ENCODE measurements at places on chromosomes 2 and 18.

- DNase-seq, result no peak
Observed at GRCh38 chr2:231545105-231545902, 15.1 kb upstream of the NMUR1 start.

DNA sequence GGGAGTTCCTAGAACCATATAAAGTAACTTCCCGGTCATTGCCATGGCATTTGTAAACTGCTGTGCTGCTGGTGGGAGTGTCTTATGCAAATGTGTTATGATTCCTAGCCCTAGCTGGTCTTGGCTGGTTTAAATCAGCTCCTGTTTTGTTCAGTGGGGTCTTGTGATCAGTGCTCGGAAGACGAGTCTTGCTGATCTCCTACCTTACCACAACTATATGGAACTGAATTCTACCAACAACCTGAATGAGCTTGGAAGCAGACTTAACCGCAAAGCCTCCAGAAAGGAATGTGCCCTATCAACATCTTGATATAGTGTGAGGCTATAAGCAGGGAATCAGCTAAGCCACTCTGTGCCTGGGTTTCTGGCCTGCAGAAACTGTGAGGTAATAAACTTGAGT is 33.5 kb downstream of the POLE4 start:
- no peak for DNase-seq

DNA sequence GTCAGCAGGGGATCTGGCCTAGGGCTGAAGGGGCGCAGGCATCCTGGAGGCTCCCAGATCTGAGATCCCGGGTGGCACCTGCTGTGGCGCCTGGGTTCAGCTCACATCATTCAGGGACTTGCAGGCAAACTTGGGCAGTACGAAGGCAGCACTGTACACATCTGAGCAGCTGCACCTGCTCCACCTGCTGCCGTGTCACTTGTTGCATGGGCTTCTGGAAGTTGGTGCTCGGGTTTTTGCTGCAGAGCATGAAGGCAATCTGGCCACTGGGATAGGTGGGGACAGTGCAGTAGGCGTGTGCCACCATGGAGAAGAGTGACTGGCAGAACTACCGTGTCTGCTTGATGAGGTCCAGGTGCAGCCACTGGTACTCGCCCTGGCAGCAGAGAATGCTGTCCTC is 48.6 kb downstream of the UGGT1 start:
- DNase-seq, result no peak

GRCh38 chr2:112772322-112772721 is 7.9 kb upstream of the CKAP2L start:
- DNase-seq, result no peak

GRCh38 chr2:153497938-153498629 is 19.5 kb upstream of the RPRM start:
- no peak for DNase-seq

GRCh38 chr2:203359450-203359849 is 31.3 kb downstream of the ABI2 start:
- no peak for DNase-seq

DNA sequence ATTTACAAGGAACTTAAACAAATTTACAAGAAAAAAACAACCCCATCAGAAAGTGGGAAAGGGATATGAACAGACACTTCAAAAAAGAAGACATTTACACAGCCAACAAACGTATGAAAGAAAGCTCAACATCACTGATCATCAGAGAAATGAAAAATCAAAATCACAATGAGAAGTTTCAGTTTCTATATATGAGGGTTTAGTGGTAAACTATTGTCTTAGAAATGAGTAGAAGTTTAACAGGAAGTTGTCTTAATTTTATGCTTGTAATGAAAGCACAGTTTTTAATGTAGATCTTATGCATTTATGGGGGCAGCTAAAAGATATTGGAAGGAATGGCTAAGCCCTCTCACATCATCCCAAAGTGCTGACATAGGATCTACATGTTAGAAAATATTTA is 325.4 kb downstream of the ERBB4 start:
- no peak for DNase-seq

- DNase-seq, result no peak
Observed at GRCh38 chr2:45289997-45290709, 280.9 kb upstream of the SIX2 start.

DNA sequence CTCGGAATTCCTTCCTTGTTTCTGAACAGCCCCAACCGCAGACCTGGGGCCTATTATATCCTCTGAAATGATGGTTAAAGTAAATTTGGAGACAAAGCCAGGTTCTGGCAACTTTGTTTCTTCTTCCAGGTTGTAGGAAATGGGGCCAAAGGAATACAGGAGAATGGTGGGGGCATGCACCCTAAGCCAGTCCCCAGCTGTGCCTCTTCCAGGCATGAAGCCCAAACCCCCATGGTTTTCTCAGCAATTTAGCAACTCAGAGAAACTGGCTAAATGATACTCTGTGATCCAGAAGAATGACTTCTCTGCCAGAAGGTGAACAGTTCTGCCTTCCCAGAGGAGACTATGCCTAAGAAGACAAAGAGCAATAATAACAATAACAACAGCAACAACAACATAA is 635.0 kb upstream of the FANCL start:
- DNase-seq, result no peak

GRCh38 chr2:218289639-218290315 is 2.5 kb downstream of the TMBIM1 start:
- no peak for DNase-seq

GRCh38 chr2:47905386-47906156 is 727 bp downstream of the FBXO11 start:
- DNase-seq, result no peak

DNA sequence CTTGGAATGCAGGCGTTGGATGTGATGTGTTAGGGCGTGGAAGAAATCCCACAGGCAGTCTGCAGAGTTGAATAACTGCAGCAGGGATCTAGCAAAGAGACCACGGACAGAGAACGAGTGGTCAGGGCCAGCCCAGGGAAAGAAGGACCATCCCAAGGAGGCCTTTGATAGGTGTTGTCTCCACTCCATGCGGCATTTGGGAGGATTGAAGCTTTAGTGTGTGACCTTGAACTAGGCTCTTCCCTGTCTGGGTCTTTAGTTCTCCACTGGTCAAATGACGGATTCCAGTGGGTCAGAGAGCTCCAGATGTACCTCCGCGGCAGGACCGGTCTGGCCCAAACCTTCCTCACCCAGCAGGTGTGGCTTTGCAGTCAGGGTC is 18.4 kb downstream of the GREB1 start:
- no peak for DNase-seq

- DNase-seq, result no peak
Observed at GRCh38 chr18:48270929-48271328, 138.3 kb downstream of the ZBTB7C start.

DNA sequence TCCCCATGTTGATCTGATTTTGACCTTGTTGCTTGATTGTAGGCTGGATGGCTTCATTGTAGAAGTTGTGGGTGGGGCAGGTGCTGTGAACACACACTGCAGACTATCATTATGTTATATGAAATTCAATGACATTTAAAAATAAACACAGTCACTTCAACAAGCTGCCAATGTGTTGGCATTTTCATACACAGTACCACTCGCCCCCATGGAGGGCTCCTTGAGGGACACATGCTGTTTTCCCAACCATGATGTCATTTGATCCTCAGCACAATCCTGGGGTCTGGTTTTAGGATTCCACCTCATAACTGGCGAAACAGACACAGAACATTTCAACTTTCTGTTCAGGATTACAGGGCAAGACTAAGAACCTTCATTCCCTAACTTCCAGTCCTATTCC is 86.9 kb downstream of the ZCCHC2 start:
- DNase-seq, result no peak

- peak; percentile 60 for DNase-seq
Observed at GRCh38 chr2:9613291-9613690, 17.5 kb downstream of the YWHAQ start.

DNA sequence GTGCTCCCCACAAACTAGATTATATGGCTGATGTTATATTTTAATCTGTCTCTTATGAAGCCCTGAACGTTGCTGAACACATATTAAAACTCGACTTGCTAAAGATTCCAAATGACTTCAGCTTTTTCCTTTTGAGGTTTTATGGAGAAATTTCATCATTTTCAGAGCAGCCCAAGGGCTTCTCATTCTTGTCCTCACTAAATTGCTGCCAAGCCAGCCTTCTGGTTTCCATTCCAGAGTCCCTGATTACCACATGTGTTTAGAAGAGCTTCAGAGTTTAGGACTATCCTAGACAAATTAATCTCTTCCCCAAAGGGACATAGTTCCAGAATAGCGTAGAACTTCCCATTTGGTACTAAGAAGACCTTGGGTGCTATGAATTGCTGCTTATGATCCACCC is 77.8 kb upstream of the CCDC195 start:
- no peak for DNase-seq

GRCh38 chr2:170191166-170191866 is 13.4 kb downstream of the MYO3B start:
- DNase-seq, result no peak

- DNase-seq, result no peak
Observed at GRCh38 chr18:76456018-76456750, 38.9 kb downstream of the ZNF516 start.

- DNase-seq, result no peak
Observed at GRCh38 chr2:150809103-150809502, 321.6 kb upstream of the RND3 start.

- no peak for DNase-seq
Observed at GRCh38 chr18:48866028-48866733, 84.6 kb downstream of the SMAD7 start.

GRCh38 chr2:122206101-122206500 is 450.6 kb downstream of the TSN start:
- no peak for DNase-seq

- no peak for DNase-seq
Observed at GRCh38 chr18:75526038-75526437, 98.5 kb upstream of the SMIM21 start.

GRCh38 chr2:17933256-17933655 is 54.8 kb downstream of the KCNS3 start:
- no peak for DNase-seq

DNA sequence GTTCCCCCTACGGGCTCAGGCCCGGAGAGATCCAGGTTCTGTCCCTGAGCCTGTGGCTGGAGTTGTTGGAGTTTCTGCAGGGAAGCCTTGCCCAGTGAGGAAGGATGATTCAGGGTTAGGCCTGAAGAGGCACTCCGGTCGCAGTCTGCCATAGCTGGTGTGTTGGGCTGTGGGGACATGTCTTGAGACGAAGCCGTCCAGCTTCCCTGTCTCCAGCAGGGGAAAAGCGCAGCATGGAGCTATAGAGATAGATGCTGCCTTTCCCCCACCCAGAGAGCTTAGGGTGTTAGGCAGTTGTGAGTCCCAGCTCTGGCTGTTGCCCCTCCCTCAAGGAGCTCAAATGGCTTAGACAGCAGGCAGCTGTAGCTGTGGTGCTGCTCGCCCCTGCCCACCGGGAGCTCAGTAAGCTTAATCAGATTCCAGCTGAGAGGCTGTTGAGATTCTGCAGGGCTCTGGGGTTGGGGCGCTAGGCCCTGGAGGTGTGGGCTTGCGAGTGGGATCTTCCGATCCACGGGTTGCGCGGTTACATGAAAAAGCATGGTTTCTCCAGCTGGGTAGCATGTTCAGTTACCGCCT is 103.9 kb downstream of the PMAIP1 start:
- no peak for DNase-seq

DNA sequence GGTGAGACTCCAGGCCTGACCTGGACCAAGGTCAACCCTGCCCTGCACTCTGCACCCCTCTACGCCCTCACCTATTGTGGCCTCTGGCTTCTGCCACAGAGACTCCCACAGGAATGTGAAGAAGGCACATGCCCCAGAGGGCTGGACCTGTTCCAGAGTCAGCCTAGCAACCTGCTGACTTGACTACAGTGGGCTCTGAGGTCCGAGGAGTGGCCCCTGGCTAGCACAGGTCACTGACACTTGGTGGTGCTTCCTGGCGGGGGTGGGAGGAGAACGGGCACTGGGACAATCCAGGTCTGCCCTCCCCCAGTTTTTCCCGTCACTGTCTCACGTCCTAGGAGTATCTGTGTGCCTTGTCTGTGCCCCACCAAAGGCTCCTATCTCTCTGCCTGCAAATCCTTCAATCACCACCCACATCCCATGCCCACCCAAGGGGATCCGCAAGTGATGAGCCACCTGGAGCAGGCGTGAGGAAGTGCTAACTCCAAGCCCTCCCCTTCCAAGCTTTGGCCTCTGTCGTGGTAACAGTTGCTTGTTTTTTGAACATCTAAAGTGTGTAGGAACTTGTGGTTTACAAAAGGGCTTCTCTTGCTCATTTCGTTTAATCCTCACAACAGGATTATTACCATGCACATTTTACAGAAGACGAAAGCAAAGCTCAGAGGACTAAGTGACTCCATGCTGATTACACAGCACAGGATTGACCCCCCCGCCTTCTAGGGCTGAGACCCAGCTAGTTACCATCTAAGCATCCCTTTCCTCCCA is 86.2 kb downstream of the MCFD2 start:
- no peak for DNase-seq

DNA sequence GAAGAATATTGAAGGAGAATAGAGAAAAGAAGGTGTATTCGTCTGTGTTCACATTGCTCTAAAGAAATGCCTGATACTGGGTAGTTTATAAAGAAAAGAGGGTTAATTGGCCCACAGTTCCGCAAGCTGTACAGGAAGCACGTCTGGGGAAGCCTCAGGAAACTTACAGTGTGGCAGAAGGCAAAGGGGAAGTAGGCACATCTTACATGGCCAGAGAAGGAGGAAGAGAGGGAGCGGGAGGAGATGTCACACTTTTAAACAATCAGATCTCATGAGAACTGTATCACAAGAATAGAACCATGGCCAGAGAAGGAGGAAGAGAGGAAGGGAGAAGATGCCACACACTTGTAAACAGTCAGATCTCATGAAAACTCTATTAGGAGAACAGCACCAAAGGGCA is 159.6 kb upstream of the TPO start:
- no peak for DNase-seq

GRCh38 chr2:241861264-241861663 is 2.6 kb upstream of the PDCD1 start:
- DNase-seq, result no peak

DNA sequence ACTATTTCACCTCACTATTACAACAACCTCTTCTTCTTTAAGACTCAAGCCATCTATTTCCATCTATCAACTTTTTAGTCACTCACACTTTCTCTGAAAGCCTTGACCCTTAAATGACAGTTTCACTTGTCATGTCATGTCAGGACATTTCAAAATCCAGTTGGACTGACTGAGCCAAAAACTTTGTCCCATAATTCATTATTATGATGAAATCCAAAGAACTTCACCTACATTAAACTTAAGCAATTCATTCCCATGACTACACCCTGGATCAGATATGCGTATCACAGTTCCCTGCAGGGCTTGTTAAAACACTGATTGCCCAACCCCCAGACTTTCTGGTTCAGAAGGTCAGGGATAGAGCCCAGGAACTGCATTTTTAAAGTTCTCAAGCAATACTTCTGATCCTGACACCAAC is 26.5 kb downstream of the LDAH start:
- DNase-seq, result no peak

- no peak for DNase-seq
Observed at GRCh38 chr2:23556929-23557328, 171.9 kb downstream of the KLHL29 start.

GRCh38 chr18:56711708-56712445 is 60.7 kb downstream of the WDR7 start:
- no peak for DNase-seq

- no peak for DNase-seq
Observed at GRCh38 chr18:49640741-49641140, 78.9 kb downstream of the LIPG start.

Measured in brain pericyte (primary cell).